ENCODE measurements at places on chromosomes 6 and 20. TPM values are rescaled to one million over a fixed set of nuclear protein-coding genes. Genes with fewer than 3 reads are reported as not detected.

DNA sequence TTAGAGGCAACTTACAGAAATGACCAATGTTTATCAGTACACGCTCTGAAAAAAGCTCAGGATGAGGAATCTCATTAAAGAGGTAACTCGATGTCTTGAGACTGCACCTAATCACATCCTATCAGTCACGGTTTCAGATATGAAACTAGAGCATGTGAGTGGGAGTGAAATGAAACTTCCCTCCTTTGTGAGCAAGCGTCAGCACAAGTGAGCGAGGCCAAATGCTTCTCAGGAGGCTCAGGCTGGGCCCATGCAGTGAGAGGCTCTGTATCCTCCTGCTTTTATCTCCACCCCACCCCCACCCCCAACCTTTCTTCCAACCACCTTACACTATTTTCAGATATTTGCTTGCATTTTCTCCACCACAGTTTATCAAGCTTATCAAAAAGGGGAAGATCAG is 140.8 kb upstream of the RIMS1 start:
- no peak overlapping the region for H3K27ac ChIP-seq
- no peaks in the 10 kb centered on the region for H3K27me3 ChIP-seq
- no peaks in the 10 kb centered on the region for H3K36me3 ChIP-seq
- DNase-seq = no peak
- H3K4me1 ChIP-seq = no peaks in the 10 kb centered on the region

DNA sequence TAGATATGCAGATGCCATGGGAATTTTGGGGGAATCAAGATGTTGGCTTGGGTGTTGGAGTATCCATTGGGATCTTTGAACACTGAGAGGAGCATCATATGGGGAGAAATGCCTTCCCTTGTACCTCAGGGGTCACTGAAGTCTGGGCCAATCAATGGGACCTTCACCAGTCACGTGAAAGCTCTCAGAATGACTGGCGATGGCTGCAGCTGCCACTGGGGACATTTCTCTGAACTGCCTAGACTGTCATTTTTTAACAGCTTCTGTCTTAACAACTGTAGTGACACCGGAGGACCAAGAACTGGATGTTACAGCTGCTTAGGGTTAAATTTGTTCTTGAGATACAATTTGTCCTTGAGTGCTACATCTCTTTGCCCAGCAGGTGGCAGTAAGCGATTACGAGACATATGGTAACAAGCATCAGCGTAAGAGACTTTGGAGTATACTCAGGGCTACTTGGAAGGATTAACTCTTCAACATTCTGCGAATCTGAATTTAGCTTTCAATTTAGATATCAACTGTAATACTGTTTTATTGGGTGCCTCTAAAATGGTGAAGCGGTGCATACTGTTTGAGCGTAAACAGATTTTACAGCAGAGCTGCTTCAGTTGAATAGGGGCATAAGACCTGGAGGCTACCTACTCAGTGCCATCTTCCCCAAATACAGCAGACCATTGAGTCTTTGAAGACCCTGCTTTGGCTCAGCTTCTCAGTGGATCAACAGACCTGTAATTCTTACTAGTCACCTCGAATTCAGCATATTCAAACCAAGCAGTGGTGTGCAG is 36.0 kb downstream of the CCN2 start:
- H3K4me3 ChIP-seq = no peak overlapping the region
- peaks cover 12% of the 10 kb centered on the region for H3K4me1 ChIP-seq
- peak; percentile 85 for DNase-seq
- peaks cover 36% of the 10 kb centered on the region for H3K27me3 ChIP-seq

The RHAG gene
- total RNA-seq = not detected

The INSM1 gene
- total RNA-seq = 46.7 TPM

- H3K27me3 ChIP-seq = peaks cover 7% of the 10 kb centered on the region
- DNase-seq = peak; percentile 89
- H3K36me3 ChIP-seq = peaks cover 6% of the 10 kb centered on the region
These were observed 176.7 kb downstream of the BMP7 start for GRCh38 chr20:57089699-57090144.

GRCh38 chr6:108748055-108748454 is 100.2 kb upstream of the ARMC2 start:
- no peak for DNase-seq
- no peak overlapping the region for H3K4me3 ChIP-seq
- no peak overlapping the region for H3K27ac ChIP-seq
- H3K4me1 ChIP-seq = no peaks in the 10 kb centered on the region

GRCh38 chr20:16569246-16570153 is 3.7 kb downstream of the KIF16B start:
- H3K27me3 ChIP-seq = no peaks in the 10 kb centered on the region
- no peak for DNase-seq
- H3K36me3 ChIP-seq = peaks cover 3% of the 10 kb centered on the region
- H3K4me1 ChIP-seq = peaks cover 27% of the 10 kb centered on the region
- no peak overlapping the region for H3K4me3 ChIP-seq
- no peak overlapping the region for H3K27ac ChIP-seq

DNA sequence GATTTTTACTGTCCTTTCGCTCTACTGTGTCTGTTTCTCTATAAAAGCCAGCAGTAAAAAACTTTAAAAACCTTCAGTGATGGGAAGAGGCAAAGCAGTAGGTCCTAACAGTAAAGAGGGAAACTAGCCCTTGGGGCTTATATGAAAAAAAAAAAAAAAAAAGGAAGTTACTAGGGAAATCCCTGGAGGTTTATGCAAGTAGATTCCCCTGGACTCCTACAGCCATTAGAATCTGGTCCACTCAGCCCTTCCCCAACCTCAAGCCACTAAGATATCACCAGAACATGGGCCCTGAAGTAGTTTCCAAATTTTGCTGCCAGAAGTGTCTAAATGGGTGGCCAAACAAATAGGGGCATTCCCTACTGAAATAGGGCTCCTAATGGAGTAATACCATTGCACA is 70.5 kb upstream of the HINT3 start:
- H3K27me3 ChIP-seq = no peaks in the 10 kb centered on the region
- DNase-seq = no peak
- no peak overlapping the region for H3K27ac ChIP-seq
- peaks cover 41% of the 10 kb centered on the region for H3K36me3 ChIP-seq
- no peak overlapping the region for H3K4me3 ChIP-seq

DNA sequence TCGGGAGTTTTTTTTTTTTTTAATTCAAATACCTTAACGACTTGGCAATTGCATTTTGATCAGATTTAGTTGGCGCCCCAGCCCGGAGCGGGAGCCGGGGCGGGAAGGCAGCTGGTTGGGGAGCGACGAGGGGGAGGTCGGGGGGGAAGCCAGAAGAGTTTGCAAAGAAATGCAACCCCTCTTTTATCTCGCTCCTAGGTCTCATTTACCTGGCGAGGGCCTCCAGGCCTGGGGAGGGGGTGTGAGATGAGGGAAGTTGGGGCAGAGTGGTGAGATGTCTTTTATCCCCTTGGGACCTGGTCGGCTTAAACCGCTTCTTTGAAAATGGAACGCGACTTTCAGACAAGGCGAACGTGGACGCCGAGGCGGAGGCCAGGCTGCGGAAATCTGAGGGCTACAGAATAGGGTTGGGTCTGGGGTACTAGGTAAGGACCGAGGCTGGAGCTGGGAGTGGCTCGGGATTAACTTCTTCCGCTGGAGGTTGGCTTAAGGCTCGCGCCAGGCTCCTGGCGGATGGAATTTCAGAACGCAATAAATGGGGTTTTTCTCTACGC is 40.3 kb downstream of the NCR2 start:
- H3K27me3 ChIP-seq = peaks cover 85% of the 10 kb centered on the region
- H3K4me1 ChIP-seq = peaks cover 18% of the 10 kb centered on the region
- peaks cover 2% of the 10 kb centered on the region for H3K36me3 ChIP-seq
- H3K4me3 ChIP-seq = no peak overlapping the region
- DNase-seq = no peak

DNA sequence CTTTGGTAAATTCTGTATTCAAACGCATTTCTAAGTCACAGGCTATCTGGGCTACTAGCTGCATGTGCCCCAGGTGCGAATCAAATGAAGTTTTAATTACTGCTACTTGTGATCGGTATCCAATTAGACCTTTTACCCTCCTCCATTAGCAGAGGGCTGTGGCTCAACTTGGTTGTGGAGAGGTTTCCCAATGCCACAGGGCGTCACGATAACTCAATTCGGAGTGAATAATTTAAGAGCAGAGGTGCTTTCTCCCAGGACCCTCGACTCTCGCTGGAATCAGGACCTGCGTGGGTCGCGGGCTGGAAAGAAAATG is 640 bp downstream of the SAYSD1 start:
- DNase-seq = no peak
- H3K4me1 ChIP-seq = peaks cover 51% of the 10 kb centered on the region
- peak overlapping the region; percentile 97 for H3K27ac ChIP-seq

DNA sequence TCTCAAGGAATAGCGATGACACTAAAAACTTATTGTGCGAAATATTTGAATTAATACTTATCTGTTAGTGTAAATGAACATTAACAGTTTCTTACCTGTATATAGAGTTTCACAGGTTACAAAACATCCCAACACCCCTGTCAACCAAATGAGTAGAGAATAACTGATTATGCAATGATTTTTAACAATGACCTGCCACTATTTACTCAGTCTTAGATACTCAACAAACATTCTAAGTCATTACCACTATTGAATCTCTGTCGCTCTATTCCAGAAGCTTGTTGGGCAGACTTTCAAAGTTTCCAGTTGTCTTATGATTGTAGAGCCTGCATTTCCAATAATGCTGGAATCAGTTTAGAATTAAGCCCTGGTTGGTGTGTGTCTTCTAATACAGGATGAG is 85.5 kb downstream of the RNF182 start:
- no peak overlapping the region for H3K27ac ChIP-seq
- DNase-seq = no peak
- peaks cover 14% of the 10 kb centered on the region for H3K27me3 ChIP-seq
- no peak overlapping the region for H3K4me3 ChIP-seq

GRCh38 chr6:71049198-71049770 is 92.4 kb upstream of the B3GAT2 start:
- H3K36me3 ChIP-seq = no peaks in the 10 kb centered on the region
- H3K4me3 ChIP-seq = no peak overlapping the region
- no peaks in the 10 kb centered on the region for H3K27me3 ChIP-seq
- H3K4me1 ChIP-seq = no peaks in the 10 kb centered on the region

The FOXS1 gene
- total RNA-seq = not detected

GRCh38 chr6:144156338-144156737 is 6.0 kb downstream of the STX11 start:
- peaks cover 61% of the 10 kb centered on the region for H3K36me3 ChIP-seq
- DNase-seq = no peak
- H3K4me1 ChIP-seq = peaks cover 52% of the 10 kb centered on the region
- peak overlapping the region; percentile 23 for H3K4me3 ChIP-seq
- no peaks in the 10 kb centered on the region for H3K27me3 ChIP-seq

DNA sequence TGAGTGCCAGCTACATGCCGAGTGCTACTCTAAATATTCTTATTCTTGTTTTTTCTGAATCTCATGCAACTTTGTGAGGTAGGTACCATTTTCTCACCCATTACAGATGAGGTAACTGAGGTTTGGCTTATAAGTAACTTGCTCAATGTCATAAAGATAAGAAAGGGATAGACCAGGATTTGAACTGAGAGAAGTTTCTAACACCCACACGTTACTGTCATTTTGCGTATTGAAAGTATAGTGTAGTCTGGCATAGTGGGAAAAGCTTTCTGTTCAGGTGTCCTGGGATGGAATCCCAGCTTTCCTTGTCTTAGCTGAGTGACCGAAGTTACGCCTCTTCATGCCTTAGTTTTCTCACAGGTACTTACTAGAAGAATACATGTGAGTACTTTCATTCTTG is 50.5 kb downstream of the HIVEP1 start:
- peaks cover 36% of the 10 kb centered on the region for H3K36me3 ChIP-seq
- DNase-seq = no peak
- peaks cover 68% of the 10 kb centered on the region for H3K4me1 ChIP-seq
- no peak overlapping the region for H3K27ac ChIP-seq
- no peaks in the 10 kb centered on the region for H3K27me3 ChIP-seq

DNA sequence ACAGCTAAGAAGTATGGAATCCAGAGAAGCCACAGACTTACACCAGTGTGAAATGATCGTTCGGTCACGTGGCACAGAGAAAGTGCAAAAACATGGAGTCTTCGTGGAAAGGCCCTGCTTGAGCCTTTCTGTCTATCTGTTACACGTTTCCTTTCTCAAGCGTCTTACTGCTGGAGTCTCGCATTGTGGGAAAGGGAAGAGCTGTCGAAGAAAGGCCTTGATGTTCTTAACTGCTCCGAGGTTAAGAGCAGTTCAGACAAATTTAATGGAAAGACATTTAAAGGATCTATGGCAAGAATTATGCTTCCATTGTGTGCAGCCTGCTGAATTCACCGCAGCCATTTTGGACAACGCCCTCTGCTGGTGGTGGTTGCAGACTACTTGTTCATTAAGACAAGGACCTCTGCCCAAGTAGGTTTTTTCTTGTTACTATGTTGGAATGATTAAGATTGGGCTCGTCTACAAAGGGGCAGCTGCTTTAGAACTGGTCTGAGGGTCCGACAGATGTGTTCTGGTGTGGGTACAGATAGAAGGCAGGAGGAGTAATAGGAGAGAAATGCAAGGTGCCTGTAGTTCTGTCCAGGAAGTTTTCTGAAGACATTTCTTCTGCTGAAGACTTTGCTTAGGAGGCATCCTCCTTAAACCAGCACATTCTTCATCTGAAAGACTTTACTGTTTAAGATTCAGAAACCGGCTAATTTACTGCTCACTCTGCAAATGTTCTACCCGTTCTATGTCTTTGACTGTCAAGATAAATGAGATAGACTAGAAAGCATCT is 24.7 kb upstream of the CCN6 start:
- peaks cover 11% of the 10 kb centered on the region for H3K36me3 ChIP-seq
- peak overlapping the region; percentile 0 for H3K4me3 ChIP-seq
- DNase-seq = peak; percentile 86
- peak overlapping the region; percentile 93 for H3K27ac ChIP-seq

DNA sequence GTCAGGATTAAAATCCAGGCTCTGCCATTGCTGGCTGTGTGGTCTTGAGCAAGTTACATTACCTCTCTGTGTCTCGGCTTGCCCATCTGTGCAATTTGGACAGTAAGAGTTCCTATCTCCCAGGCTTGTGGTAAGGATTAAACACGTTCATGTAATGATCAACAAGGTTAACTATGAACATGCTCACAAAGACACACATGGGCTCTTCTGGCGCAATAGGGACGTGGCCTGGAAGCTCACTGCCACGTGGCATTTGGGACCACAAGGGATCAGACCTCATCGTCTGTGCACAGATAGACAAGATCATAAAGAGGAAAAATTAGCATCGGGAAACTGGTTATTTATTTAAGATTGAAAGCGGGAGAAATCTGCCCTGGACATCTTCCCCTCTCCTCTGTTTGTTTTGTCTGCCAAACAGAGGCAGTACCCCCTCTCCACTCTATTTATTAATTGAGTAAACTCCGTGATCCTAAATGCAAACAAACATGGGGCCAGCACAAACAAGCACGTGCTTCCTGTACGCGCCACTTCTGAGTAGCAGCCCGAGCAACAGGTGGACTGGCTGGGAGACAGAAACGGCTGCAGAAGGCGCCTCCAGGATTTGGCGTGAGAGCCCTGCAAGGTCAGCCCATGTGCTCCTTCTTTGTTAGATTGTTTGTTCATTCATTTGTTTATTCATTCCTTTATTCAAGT is 95.0 kb downstream of the CDH26 start:
- peaks cover 2% of the 10 kb centered on the region for H3K27me3 ChIP-seq
- no peaks in the 10 kb centered on the region for H3K36me3 ChIP-seq
- peaks cover 31% of the 10 kb centered on the region for H3K4me1 ChIP-seq
- no peak overlapping the region for H3K27ac ChIP-seq

GRCh38 chr6:99613409-99613704 is 6.7 kb downstream of the PRDM13 start:
- H3K36me3 ChIP-seq = peaks cover 2% of the 10 kb centered on the region
- H3K27ac ChIP-seq = no peak overlapping the region
- peaks cover 29% of the 10 kb centered on the region for H3K4me1 ChIP-seq
- peak overlapping the region; percentile 55 for H3K4me3 ChIP-seq
- peak; percentile 76 for DNase-seq

GRCh38 chr6:19632786-19633185 is 204.4 kb upstream of the ID4 start:
- H3K36me3 ChIP-seq = no peaks in the 10 kb centered on the region
- H3K4me3 ChIP-seq = no peak overlapping the region
- no peak overlapping the region for H3K27ac ChIP-seq
